NCI-H748 treated with DMSO at 0.1 percent for 48 hours (cell line): ENCODE measurements at places on chromosomes 7 and 10.

DNA sequence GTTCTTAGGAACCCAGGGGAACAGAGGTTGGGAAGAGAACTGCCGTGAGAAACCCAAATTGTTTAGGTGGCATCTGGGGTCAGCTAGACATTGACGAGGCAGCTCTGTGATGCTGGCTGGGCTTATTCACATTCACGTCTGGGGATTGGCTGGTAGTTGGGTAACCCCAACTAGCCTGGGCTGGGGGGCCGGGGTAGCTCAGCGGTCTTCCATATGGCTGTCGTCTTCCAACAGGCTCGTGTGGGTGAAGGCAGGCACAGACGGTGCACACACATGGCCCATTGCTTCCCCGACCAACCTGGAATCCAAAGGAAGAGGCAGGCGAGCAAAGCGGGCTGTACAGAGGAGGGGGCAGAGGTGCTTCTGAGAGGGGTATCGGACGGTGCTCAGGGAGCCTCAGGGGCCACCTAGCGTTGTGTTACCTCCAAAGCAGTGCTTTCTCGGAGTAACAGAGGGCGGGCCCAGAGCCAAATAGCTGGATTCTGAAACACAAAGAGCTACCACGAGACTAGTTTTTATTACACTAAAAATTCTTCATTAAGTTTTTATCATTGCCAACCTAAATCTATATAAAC, 34.5 kb downstream of the MKI67 start:
- DNase-seq = no peak

DNA sequence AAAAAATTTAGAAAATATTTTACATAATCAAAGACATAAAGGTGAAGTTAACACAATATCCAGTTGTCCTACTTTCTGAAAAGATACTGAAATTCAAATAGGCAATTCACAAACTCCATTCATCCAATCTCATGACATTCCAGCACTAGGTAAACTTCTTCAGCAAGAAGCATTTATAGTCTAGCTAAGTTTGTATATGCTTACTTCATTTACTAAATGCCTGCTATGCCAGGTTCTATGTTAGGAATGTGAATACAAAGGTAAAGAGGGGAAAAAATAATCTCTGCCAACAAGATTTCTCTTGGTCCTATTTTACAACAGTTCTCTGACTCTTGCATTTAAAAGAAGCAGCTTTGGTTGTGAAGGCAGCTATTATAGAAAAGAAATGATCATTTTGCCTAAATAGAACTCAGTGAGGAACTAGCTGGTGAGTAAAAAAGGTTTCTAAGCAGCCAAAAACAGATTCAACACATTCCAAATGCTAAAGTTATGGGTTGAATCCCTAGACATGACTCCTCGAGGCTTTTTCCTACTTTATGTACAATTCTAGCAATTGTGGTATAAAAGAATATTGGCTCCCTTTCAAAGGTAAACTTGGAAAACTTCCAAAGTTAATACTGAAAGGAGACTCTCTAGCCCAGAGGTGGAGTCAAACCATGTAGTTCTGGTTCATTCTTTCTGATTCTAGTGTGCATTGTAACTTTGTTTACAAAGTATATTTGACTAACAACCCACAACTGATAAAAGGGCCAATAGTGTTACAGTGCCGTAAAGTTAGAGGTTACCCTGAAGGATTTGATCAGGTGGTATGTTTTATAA, 30.9 kb upstream of the KLHL7 start:
- peak; percentile 93 for DNase-seq

GRCh38 chr7:47328392-47329319, 253.3 kb downstream of the TNS3 start:
- no peak for DNase-seq

GRCh38 chr7:85456254-85456653, 269.4 kb upstream of the SEMA3D start:
- peak; percentile 32 for DNase-seq

DNA sequence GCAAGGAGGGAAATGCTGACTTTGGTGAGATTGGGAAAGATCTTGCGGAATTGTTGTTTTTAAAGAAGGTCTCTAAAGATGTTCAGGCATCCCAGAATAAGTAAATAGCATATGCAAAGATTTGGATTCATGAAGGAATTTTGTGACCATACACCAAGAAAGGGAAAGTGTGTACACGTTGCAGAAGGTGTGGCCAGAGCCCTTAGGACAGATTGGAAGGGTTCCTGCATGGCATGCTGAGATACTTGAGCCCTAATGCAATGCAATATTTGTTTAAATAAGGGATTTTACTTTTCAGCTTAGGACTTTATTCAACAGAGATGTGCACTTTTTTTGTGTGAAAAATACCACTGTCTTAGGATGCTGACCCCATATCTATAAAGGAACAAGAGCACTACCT, 219.5 kb upstream of the INHBA start:
- no peak for DNase-seq

GRCh38 chr7:108054537-108054936, 51.6 kb upstream of the LAMB1 start:
- no peak for DNase-seq

GRCh38 chr7:24812305-24812945, 55.2 kb upstream of the GSDME start:
- peak; percentile 62 for DNase-seq

GRCh38 chr10:106751091-106751490, 413.4 kb downstream of the SORCS1 start:
- no peak for DNase-seq

GRCh38 chr10:52785418-52785817, 12.8 kb upstream of the MBL2 start:
- DNase-seq = no peak

DNA sequence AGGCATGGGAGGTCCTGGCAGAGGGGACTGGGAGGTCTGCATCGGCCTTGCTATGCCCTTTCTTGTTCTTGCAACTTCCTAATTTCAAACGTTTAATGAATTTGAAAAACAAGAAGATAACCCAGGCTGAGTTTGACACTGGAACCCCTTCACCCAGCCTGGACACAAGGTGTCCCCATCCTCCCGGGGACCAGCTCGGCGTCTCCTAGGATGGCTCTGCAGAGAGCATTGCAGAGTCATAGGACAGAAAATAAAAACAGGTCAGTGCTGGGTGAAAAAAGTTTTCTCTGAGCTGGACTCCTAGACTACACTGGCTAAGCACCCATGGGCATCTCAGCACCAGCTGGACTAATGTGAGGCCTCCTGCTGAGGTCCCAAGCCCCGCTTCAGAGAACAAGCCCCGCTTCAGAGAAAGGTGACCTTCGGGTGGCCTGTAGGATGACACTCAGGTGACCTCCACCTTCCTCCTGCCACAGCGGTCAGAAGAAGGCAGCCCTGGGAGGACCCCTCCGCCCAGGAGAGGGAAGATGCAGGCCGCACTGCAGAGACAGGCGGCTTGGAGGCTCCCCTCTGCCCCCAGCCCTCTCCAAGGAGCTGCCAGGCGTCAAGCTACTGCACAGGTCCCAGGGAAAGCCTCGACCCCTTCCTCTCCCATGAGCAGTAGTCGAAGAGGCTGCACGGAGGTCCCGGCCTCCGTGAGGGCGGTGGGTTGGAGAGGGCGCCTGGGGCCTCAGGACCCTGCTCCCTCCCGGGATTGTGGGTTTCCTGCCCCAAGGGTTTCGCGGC, 9.3 kb upstream of the UNCX start:
- DNase-seq = no peak

- peak; percentile 77 for DNase-seq
These were observed 127.4 kb downstream of the UBE2H start for GRCh38 chr7:129825209-129825970.

DNA sequence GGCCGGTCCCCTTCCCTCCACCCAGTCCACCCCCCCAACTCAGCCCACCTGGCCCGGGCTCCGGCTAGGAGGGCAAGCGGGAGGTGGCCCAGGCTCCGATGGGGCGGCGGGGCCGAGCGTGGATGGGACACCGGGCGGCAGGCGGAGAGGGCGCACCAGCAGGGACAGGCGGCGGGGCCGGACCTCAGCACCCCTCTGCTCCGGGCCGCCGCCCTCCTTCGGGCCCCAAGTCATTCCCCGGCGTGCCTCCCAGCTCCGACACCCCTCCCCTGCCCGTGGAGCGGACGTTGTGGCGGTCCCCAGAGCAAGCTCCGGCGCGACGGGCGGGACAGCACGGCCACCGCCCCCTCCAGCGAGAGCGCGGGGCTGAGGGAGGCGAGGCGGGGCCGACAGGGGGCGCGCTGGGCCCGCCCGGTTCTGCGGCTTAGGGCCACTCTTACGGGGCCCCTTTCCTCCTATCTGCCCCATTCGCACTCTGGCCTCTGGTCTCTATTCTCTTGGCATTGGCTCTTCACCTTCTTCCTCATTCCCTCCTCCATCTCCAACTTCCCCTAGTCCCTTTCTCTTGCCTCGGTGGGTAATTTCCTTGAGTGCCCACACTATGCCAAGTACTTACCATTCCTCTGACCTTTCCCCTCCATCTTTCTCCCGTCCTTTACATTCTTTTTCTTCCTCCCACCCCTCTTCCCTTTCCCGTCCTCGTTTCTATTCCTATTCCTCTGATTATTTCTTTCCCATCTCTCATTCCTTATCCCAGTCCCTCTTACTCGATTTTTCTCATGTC, 701 bp upstream of the GBX1 start:
- peak; percentile 29 for DNase-seq

- no peak for DNase-seq
These were observed 10.9 kb downstream of the LIMK1 start for GRCh38 chr7:74094224-74095101.

DNA sequence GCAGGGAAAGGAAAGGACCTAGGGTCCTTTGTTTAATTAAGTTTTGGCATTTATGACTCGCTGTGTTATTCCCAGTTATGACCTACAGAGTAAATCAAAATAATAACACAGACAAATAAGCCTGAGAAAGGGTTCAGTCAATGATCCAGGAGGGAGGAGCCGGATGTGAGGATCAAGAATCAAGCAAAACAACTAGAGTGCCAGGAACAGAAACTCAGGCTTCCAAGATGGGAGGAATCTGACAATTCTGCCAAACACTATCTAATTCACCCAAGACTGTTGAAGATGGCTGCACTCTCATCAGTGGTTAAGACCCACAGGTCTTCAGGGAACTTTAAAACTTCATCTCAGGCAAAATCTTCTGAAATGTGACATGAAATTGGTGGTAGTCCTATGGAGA, 50.3 kb upstream of the PIP4K2A start:
- no peak for DNase-seq

DNA sequence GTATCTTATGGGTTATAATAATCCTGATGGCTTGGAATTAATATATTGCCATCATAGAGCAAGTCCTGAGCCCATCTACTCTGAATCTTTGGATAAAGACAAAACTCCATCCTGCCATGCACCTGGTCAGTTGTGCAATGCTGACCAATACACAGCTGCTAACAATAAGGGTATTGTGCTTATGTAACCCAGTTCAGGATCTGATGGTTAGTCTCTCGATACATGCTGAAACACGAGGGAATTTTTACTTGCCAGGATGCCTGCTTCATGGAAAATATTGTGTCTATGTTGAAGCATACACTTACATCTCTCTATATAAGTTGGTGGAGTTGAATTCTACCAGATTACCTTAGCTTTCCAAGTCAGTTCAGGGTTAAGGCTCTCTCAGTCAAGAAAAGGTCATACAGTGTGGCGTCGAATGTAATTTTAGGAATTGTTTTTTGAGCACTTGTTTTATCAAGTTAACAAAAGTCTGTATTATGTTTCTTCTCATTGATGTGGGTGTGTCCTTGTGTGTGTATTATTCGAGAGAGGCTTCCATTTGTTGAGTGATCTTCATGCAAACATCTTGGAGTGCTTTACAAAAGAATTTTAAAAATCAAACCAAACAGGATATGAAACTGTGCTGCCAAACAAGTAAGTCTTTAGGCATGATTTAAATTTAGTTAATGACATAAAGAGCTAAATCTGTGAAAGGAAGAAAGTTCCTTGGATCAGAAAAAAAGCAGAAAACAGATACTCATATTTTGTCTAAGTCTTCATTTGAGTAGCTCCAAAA, 449.1 kb downstream of the SUGCT start:
- DNase-seq = no peak

DNA sequence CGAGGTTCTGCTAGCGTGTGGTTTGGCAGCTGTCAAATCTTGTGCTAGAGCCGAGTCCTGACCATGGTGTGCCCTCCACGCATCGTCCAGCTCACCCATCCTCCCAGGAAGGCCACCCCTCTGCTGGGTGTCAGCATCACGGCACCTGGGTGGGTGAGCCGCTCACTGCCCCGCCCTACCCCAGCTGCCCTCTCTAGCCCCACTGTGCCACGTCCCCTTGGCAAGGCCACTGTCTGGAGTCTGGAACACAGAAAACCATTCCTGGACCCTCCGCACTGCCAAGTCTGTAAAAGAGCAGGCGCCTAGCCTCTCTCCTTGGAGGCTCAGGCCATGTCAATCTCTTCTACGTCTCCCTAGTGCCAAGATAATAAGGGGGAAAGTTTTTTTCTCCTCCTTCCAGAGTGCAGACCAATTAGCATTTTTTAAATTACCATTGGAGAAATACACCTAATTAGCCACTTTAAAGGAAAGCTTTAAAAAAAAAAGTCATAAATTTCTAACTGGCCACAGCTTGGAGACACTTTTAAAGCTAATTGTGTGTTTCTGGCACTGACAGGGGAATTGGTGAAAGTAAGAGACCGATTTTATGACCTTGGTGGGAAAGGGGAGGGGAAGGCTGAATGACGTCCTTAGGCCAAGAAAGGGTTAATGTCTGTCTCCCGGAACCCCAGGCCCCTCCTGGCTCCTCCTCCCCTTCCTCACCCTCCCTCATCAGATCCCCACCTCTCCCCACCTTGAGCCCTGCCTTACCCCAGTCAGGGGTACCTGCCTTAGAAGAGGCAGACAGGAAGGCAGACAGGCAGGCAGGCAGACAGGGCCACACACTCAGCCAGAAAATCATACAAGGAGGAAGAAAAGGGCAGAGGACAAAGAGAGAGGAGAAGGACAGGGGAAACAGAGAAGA, 151.2 kb downstream of the PLXNA4 start:
- DNase-seq = no peak

GRCh38 chr7:99133766-99134564, 9.9 kb downstream of the SMURF1 start:
- no peak for DNase-seq

DNA sequence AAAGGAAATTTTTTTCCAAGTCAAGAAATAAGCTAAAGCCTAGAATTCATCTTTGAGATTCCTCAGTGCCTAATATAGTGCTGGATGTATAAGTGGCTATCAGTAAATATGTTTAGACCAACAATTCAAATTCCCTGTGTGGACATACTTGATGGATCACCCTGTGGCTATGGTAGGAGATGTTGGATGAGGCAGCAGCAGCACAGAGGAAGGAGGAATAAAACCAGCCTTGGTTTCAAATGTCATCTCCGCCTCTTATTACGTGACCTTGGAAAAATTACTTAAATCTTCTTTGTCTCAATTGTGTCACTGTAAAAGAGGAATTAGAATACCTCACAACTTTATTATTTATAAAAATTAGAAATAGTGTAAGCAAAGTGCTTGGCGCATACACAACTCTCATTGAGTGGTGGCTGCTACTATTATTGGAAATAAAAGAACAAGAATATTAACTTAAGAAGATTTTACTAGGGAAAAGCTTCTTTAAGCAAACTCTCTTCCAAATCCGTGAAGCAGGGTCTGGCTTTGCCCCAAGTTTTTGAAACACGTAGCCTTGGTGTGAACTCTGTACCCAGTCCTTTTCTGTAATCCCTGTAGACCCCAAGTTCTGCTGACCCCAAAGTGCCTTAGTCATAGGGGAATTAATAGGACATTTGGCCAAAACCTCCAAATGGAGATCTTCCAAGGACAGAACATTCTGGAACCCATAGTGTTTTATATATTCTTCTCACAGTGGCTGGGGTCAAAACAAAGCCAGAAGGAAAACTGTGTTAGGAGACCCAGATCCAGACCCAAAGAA, 283.8 kb downstream of the PTEN start:
- no peak for DNase-seq

- no peak for DNase-seq
These were observed 216.1 kb downstream of the GLRX3 start for GRCh38 chr10:130352291-130352645.
